ENCODE measurements at places on chromosomes 4 and X.

DNA sequence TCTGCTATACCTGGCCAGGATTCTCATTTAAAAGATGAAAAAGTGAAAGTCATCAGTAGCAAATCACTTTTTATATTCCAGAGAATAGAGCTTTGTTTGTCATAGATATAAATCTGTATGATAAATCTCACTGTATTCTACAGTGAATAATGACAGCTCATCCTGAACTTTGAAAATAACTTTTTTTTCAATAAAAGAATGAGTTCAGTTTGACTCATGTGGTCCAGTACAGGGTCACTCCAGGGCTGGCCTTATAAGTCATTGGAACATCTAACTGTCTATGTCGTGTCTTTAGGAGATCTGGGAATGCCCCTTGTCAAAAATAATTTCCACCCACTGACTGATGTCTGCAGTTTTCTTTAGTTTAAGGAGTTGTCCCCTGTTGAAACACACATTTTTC is 18.5 kb upstream of the CXCL8 start:
- DNase-seq: no peak

- no peak for DNase-seq
Observed at GRCh38 chrX:46573892-46574773, 568 bp downstream of the CHST7 start.

DNA sequence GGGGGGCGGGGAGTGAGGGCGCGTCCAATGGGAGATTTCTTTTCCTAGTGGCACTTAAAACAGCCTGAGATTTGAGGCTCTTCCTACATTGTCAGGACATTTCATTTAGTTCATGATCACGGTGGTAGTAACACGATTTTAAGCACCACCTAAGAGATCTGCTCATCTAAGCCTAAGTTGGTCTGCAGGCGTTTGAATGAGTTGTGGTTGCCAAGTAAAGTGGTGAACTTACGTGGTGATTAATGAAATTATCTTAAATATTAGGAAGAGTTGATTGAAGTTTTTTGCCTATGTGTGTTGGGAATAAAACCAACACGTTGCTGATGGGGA is 1.1 kb downstream of the HTT start:
- DNase-seq: no peak

DNA sequence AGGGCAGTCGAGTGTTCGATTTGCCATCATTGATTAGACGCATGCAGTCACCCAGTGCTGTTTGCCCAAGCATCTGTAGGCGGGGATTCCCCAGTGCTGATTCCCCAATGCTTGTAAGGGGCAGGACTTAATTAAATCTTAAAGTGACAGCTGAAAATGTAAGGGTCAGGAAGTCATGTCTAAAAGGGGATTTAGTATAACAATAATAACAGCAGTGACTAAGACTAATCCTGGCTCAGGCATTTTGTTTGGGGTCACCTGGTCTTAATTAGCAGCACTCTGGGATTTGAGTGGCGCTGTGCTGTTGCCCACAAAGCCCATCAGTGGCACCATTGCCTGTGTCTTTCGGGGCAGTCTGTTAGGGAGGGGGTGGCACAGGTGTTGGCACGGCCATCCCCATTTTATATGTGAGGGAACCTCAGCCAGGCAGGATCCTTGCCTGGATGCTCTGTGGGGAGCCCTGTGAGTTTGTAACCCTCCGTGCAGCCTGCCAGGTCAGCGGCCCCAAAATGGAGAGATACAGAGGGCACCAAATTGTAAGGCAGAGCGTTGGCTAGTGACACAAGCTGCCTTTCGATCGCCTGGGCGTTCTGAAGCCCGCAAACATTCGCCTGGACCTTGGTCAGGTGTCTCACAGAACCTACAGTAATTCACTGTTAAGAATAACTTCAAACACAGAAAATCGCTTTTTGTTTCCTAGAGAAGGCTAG is 146.7 kb downstream of the TBL1X start:
- DNase-seq: no peak

DNA sequence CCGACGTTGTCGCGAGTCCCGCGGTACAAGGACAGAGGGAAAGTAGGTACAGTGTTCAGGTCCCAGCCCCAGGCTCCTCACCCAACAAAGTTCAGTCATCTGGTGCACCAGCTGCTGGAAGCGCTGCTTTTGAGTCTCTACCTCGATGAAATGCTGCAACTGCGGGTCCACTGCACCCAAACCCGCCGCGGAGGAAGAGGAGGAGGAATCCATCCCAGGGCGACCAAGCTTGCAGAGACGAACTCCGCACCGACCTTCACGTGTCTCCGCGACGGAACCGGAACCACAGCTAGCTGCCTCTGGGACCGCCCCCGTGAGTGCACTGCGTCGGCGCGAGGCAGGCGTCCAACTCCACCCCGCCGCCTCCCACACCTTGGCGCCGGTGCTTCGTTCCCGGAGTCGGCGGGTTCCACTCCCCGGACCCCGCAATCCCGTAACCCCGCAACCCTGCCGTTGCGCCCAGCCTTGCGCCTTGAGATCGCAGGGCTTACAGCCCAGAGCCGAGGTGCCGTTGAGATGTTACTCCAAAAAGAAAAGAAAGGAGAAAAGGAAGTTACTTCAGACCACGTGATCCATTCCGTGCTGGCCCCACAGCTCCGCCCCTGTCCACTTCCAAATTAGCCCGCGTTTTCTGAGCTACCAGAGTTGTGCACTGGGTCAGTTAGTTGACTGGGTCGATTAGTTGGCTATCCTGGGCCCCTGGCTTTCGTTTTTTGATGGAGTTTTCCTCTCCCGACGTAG is at the start of gene TIMM8A:
Gene TIMM8A (minus strand): TSS at position 291 of the 741 bp plus-strand sequence. CDS start 78 bp downstream, at position 213.
- DNase-seq: peak; percentile 84

DNA sequence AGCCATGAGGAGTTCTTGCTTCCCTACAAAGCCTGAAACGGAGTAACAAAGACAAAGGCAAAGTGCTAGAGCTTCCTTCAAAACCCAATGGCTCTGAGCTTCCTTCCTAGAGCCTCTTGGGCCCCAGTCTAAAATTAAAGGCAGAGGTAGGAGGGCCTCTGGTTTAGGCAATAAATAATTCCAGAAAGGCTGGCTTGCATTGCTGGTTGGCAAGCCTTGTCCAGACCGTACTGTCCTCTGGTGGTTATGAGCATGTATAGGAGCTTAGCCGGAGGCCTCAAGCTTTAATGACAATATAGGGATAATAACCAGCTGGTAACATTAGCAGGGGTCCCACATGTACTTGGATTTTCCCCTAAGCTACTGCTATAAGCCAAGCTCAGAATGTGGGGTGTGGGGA is 237.3 kb downstream of the AR start:
- DNase-seq: no peak

GRCh38 chrX:7139202-7140081 is 8.1 kb upstream of the STS start:
- peak; percentile 70 for DNase-seq

GRCh38 chr4:15598644-15599043 is 56.5 kb downstream of the FBXL5 start:
- DNase-seq: no peak

GRCh38 chr4:139146926-139147629 is 29.9 kb downstream of the ELF2 start:
- DNase-seq: no peak

- DNase-seq: no peak
Observed at GRCh38 chrX:53678667-53679066, 7.9 kb downstream of the HUWE1 start.

- no peak for DNase-seq
Observed at GRCh38 chr4:8725845-8726244, 133.3 kb downstream of the CPZ start.

DNA sequence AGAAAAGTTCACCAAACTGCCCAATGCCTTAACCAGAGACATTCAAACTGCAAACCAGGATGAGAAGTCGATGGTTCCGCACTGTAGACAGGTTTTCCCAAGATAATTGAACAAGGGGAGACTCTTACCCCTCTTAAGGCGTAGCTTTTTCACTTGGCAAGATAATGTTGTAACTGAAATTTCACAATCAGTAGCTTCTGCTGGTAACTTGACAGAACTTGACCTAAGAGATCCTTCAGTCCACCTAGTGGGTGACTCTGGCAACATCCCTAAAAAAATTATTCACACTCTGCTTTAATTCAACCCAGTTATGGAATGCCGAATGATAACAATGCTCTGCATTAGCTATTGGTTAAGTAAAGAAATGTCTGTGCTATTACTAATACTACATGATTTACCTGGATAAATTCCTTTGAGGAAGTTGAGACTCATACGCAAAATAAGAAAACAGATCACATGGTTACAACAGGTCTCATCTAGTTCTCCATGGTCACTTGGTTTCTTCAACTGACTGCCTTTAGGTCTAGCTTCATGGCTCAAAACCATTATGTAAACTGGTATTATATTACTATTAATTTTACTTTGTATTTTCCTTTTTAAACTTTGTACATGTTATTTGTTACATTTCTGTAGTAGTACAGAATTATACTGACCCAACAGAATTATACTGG is 9.1 kb downstream of the ELF2 start:
- peak; percentile 65 for DNase-seq
